Ammon's horn (tissue), 1 donor: ENCODE measurements at places on chromosomes 16 and 17.

- DNase-seq: no peak
Measured at GRCh38 chr17:31134576-31134975, 39.8 kb downstream of the NF1 start.

DNA sequence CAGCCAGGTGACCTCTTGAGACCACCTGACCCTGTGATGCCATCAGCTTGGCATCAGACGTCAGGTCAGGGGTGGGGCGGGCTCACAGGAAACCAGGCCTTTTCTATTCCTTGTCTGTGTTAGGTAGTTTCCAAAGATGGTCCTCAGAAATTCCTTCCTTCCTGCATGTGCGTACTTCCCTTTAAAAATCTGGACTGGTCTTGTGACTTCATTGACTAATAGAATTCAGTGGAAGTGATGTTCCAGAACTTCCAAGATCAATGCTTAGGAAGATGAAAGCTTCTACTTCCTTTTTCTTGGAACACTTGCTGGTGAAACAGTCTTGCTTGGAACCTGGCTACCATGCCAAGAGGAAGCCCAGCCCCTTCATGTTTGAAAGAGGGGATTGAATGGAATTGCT, 10.0 kb upstream of the N4BP1 start:
- no peak for DNase-seq

- DNase-seq: no peak
Measured at GRCh38 chr17:30933966-30934365, 12.2 kb downstream of the ADAP2 start.

DNA sequence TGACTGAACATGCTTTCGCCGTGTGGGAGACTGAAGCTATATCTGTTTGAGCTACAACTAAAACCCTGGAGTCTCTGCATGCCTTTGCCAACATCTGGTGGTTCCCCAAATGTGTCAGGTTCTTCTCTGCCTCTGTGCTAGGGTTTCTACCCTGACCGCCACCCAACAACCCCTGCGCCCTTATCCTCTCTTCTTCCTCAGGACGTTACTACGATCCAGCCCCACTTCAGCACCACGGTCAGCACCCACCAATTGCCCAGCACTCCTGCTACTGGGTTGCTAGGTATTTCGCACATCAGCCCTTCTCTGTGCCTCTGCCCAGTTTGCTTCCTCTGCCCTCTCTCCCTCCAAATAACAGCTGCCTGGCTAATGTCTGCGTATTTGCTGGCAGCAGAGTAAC, 106.3 kb upstream of the HSBP1 start:
- DNase-seq: no peak

- DNase-seq: no peak
Measured at GRCh38 chr17:69503711-69504110, 89.2 kb downstream of the MAP2K6 start.

- no peak for DNase-seq
Measured at GRCh38 chr17:77602883-77603640, 355.4 kb upstream of the TNRC6C start.
